Left hindlimb (tissue), 1 donor: ENCODE measurements at places on chromosomes 7 and 10.

DNA sequence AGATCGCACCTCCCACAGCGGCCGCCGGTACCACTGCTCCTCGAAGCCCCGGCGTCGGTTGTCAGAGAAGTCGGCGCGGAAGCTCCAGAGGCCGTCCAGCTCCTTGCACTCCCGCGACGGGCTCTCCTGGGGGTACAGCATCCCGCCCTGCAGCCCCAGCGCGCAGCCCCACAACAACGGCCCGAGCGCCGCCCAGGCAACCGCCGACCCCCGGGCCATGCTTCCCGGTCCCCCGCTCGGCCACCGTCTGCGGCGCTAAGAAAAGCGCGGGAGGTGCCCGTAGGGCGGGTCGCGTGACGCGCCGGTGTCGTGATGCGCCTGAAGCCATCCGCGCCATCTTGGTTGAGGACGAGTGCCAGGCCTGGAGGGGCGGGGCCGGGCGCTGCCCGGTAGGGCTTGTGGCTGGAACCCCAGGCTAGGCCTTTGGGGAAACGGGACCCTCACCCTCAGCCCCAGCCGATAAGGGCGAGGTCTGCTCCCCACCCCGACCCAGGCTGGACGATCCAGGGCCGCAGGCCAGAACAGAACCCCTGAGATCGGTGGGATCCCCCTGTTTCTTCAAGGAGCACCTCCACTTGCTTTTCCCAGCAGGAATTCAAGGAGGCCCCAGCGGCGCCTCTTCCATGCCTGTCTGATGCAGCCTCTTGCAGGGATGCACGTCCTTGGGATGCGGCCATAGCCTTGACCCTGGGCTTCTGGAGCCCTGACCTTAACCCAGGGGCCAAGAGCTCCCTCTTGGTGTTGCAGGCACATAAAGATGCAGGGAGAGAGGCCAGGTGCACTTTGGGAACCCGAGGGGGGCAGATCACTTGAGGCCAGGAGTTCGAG, at the start of gene GUSB:
Gene GUSB, minus strand, starts transcription at position 249 of the 828 bp plus-strand sequence. Its CDS starts 30 bp downstream, at position 219.
- peak; percentile 95 for DNase-seq

GRCh38 chr7:36391436-36392198, 2.0 kb downstream of the ANLN start:
- no peak for DNase-seq

DNA sequence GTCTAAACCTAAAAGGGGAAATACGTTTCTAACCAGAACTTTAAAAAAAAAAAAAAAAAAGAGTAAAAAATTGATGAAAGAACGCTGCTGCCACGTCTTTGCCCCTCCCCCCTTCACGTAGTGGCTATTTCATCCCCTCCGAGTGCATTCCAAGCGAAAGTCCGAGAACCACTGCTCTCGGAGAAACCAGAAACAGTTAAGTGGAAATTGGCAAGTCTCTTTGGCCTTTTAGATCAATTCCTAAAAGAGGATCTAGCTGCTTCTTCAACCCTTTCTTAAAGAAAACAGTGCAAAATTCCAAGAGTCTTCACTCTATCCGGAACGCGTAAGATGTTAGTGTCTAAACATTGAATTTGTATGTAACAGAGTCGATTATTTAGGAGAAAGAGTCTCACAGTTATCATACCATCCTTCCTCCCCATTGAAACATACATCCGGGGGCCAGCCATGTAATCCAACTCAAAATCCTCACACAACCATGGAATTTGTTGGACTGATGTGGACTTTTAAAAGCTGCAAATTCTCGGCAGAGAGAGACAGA, 1.1 kb downstream of the P4HA1 start:
- peak; percentile 88 for DNase-seq

DNA sequence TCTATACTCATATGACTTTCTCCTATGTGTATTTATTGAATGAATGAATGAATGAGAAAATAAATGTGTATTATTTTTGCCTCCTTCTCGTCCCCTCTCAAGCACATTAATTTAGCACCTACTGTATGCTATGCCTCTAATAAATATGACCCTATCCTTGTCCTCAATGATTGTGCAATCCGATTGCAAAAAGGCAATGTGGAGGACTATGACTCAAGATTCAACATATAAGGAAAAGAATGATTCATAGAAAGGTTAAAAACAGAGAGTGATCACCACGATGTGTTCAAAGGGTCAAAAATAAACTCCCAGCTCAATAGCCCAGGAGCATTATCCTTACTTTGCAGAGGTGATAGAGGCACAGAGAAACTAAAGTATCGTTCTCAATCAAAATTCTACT, 322.8 kb upstream of the SORCS1 start:
- DNase-seq: no peak

DNA sequence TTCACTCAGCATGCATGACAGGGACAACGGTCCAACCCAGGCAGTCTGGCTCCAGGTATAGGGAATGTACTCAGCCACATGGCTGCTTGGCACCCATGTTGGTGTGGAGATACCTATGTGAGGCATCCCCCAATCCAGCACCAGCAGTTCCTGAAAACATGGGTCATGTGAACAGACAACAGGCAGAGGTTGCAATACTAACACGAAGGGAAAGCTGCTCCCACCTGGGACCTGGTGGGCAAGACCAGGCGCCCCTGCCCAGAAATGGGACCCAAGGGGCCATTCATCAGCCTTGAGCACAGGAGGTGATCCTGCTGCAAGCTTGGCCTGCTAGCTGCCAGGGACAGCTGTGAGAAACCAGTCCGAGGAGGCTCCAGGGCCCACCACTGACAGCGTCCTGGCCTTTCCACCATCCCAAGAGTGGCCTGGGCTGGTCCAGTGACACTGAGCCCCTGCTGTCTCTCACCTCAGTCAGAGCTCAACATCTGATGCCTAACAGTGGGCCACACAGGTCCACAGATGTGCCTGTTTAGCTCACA, 142.3 kb downstream of the ARHGAP22 start:
- no peak for DNase-seq

DNA sequence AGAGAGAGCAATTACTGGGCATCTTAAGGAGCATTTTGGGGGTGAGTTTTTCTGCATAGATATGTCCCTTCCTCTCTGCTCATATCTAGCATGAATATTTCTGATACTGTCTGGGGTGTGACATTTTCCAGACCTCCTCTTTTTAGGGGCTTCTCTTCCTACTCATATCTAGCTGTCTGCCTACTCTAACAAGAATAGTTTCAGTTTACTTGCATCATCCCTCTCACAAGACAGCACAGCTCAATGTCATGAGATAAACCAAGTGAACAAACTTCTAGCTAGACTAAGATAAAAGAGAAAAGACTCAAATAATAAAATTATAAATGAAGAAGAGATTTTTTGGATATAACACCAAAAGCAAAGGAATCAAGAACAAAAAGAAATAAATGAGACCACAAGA, 419.5 kb upstream of the SORCS1 start:
- DNase-seq: no peak

- DNase-seq: no peak
These were observed 50.9 kb downstream of the ADAM12 start for GRCh38 chr10:126337251-126337810.

- peak; percentile 41 for DNase-seq
These were observed 1.3 kb downstream of the ZNRF2 start for GRCh38 chr7:30285536-30286284.

- no peak for DNase-seq
These were observed 20.8 kb upstream of the UCN3 start for GRCh38 chr10:5343979-5344378.

DNA sequence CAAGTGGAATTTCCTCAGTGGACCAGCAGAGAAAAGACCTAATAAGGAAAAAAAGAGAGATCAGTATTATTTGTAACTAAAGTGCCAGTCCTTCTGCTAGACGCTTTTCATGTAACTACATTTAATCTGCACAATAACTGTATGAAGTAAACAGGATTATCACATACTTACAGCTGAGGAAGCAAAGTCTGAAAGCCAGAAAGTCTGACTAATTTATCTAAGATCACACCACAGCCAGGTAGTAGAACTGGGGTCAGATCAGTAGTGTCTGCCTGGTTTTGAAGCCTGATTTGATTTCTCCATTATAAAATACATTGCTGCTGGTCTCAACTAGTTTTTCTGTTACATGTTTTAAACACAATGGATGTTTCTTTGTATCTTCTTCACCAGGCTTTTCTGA, 69.2 kb downstream of the PODXL start:
- DNase-seq: no peak

- no peak for DNase-seq
These were observed 101.8 kb upstream of the GDF10 start for GRCh38 chr10:47198221-47198620.

GRCh38 chr7:80722616-80723195, 84.3 kb downstream of the CD36 start:
- peak; percentile 52 for DNase-seq

DNA sequence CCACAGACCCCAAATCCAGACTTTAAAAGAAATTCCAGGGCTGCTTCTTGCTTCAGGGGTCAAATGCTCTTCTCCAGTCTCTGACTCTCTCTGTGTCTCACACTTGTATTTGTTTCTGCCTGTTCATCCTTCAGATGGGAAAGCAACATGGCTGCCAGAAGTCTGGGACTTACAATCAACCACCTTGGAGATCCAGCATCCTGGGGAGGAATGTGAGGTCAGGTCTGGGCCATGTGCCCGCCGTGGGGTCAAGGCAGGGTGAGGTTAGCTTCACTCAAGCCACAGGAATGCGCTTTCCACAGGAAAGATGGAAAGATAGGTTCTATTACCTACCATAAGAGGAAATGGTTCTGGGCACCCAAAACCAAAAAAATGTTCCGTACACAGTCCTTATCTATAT, 34.3 kb upstream of the NPVF start:
- DNase-seq: peak; percentile 52

DNA sequence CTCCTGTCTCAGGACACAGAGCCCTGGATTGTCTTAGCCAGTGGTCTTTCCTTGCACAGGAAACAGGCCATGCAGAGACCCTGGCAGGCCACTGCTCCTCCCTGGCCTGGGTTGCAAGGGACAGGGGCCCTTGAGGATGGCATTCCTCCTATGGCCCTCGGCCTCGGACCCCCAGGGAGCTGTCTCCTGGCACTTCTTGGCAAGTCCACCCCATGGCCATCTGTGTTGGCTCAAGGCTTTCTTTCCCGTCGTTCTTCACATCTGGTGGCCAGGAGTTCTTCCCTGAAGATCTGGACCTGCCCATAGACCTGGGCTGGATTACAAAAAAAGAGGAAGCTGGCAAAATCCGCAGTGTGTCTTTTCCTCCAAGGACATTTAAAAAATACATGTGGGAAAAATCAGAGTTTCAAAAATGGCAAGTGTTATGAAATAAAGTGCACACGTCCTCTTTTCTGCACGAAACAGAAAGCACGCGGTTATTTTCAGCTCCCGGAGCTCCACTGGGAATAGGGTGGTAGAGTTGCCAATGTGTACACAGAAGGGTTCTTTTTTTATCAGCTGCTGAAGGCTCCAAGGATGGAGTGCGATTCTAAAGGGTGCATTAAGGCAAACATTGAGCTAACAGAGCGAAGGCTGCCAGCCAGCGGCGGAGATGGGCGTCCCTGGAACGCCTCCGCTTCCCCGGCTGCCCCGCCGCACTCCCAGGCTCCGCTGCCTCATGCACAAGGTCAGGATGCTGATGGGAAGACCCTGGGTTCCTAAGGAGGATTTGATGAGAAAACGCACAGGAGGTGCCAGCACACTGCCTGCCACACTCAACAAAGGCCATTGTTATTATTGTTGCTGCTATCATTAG, 62.8 kb upstream of the FAM20C start:
- DNase-seq: no peak

- DNase-seq: no peak
These were observed 79.9 kb downstream of the MYOF start for GRCh38 chr10:93402192-93402591.

GRCh38 chr7:137789215-137789882, 57.4 kb downstream of the DGKI start:
- no peak for DNase-seq

- peak; percentile 50 for DNase-seq
These were observed 17.2 kb upstream of the PSAP start for GRCh38 chr10:71868192-71868697.

DNA sequence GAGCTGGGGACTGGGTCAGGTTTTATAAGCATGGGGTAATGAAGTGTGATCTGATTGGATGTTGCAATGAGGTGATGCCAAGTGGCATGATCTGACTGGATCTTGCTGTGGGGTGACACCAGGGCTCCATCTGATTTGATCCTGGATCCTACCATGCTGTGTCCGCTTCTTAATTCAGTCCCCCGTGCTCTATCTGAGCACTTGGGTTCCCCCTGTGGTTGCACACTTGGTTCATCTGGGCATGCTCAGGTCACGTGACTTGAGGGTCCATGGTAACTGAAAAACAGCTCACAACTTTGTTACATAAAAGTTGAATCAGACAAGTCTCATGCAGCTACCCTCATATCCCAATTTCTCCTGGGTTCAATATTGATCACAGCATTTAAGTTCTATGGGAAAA, 448.6 kb upstream of the NRP1 start:
- DNase-seq: no peak

DNA sequence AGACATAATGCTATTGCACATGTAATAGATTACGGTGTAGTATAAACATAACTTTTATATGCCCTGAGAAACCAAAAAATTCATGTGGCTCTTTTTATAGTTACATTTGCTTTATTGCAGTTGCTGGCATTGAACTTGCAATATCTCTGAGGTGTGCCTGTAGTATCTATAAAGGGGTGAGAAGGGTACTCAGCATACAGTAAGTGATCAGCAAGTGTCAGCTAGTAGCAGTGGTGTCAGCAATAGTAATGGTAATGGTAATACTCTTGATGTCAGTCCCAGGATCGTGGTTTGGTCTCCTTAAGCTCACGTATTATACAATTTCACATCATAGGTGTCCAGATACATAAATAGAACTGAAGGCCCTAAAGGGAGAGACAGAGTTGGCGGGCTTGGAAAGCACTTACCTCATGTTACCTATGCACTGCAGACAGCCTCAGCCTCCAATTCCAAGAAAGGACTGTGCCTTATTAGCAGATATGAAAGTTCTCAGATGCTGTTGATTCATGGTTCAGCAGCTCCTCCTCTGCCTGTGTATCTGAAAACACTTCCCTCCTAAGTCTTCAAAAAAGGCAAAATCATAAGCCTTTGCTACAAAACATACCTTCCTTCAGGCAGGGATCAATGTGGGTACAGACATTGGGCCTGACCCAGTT, 6.6 kb upstream of the GIMAP7 start:
- DNase-seq: no peak

DNA sequence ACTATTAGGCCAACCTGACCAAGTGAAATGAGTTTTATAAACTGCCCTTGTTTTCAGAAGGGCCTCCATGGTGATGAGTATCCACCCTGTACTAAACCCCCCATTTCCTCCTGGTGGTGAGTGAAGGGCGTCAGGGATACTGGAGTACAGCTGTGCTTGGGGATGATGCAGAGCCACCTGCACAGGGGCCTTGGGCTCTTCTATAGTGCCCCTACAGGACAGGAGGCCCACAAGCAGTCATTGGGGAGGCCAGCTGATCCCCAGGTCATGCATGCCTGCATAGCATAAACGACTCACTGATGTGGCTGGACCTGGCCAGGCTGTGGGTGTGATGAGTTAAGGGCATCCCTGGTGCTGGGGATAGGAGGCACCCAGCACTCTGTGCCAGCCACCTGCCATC, 114.1 kb upstream of the CELF2 start:
- DNase-seq: no peak
